ENCODE measurements at places on chromosomes 3 and 15.

DNA sequence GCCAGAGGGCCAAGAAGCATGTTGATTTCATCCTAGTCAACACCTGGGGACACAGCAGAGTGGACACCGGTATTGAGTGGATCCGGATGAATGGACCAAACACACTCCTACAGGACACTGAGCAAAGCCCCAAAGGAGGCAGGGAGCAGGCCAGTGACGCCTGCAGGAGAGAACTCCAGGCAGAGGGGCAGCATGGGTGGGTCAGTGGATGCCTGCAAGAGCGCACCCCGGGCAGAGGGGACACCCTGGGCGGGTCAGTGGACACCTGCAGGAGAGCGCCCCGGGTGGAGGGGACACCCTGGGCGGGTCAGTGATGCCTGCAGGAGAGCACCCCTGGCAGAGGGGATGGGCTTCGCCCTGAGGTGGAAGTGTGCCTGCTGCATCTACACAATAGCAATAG lies 27.6 kb upstream of the HRH1 start:
- DNase-seq: no peak

DNA sequence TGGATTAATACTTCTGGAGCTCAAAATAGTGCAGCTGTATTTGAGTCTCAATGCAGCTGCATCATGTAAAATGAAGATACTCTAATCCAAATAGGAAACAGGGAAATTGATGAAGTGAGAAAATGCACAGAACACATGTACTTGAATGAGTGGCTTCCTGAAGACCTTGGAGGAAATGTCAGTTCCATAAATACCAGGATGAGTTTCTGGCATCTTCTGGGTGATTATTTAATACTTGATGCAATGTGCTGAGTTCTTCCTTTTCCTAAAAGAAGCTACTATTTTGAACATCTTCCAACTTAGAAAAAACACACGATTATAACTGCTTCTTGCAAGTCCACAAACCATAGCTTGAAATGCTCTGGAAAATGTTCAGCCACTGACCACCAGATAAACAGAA lies 162.8 kb downstream of the SLC9A9 start:
- DNase-seq: no peak

GRCh38 chr3:30768703-30769550 lies 125.5 kb downstream of the GADL1 start:
- no peak for DNase-seq

GRCh38 chr3:161800985-161801559 lies 304.5 kb downstream of the OTOL1 start:
- DNase-seq: no peak

DNA sequence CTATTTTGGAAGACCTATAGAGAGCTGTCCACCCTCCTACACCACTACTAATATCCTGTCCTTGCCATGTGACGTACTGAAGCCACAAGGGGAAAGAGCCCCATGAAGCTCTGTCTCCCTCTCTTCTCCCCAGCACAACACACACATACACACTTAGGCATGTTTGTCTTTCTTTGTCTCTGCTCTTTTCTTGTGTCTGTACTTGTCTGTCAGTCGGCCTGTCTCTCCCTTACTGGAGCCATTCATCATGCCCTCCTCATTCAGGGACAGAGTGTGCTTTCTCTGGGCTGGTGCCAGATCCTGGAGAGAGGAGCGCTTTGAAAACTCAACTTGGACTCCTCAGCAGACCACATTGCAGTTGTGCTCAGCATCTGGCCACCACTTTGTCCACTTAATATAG lies 47.6 kb downstream of the PSMD6 start:
- DNase-seq: no peak

DNA sequence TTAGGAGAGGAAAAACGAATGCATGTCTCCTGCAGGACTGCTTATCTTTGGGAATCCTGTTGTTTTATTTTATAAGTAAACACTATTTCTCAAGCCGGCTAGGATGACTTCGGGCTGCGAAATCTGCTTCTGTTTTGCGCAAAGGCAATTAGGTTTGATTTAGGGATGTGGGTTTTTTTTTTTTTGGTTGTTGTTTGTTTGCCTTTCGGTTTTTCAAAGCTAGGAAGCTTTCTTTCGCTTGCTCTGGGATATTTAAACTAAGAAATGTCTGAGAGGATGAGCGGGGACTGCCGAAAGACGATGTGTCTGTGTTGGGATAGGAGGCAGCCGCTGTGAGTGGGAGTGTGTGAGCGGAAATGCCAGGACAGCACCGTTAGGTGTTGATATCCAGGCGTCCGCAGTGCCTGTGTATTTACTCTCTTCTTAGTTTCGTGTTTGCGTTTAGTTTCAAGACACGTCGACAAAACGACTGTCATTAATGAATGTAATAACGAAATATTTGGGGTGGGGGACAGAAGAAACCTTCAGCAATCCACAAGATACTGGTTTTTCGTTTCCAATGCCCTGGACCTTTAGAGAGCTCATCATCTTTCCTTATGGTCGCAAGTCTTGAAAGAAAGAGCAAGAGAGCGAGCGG lies 604 bp downstream of the ISL2 start:
- no peak for DNase-seq

- DNase-seq: no peak
Observed at GRCh38 chr3:71438071-71438685, 145.3 kb downstream of the FOXP1 start.

Data from NCI-H2171 (cell line).